ENCODE measurements at places on chromosomes 1 and 21.

- DNase-seq = peak; percentile 25
Measured at GRCh38 chr1:186628910-186629309, 51.3 kb downstream of the PTGS2 start.

GRCh38 chr1:37549341-37549740, 4.8 kb downstream of the SNIP1 start:
- DNase-seq = no peak

GRCh38 chr21:27690426-27690825, 723.5 kb upstream of the ADAMTS5 start:
- no peak for DNase-seq

- DNase-seq = no peak
Measured at GRCh38 chr1:84159533-84160240, 15.6 kb downstream of the PRKACB start.

GRCh38 chr1:34354367-34354766, 177.7 kb downstream of the C1orf94 start:
- no peak for DNase-seq

GRCh38 chr1:21963477-21964217, 13.2 kb upstream of the CELA3B start:
- peak; percentile 80 for DNase-seq
